ENCODE measurements at places on chromosomes 2 and 18.

GRCh38 chr2:133457861-133458260, 110.4 kb downstream of the NCKAP5 start:
- no peak for DNase-seq

GRCh38 chr2:65129286-65129825, 550 bp downstream of the RAB1A start:
- no peak for DNase-seq

GRCh38 chr2:217626926-217627325, 375.9 kb downstream of the TNS1 start:
- DNase-seq = no peak

- DNase-seq = no peak
These were observed 742.3 kb upstream of the SLC8A1 start for GRCh38 chr2:41194230-41194629.

GRCh38 chr18:55247032-55247431, 287.8 kb upstream of the CCDC68 start:
- no peak for DNase-seq

- DNase-seq = no peak
These were observed 166.3 kb downstream of the CCDC148 start for GRCh38 chr2:158290225-158290624.

GRCh38 chr18:56992777-56993176, 154.1 kb upstream of the BOD1L2 start:
- no peak for DNase-seq

DNA sequence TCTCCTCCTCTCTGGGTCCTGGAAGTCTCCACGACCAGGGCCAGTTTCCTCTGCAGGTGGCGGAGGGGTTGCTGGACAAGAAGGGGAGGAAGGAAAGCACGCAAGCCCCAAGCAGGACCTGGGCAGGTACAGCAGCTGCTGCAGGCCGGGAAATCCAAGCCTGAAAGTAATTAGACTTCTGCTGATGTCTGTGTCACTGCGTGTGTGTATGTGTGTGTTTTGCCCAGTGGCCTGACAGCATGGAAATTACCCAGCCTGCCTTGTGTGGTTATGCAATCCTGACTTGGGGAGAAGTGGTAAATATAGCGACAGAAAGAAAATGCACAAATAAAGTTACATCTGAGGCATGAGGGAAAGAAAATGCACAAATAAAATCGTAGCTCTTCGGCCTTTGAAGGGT, 121.8 kb upstream of the ZBTB14 start:
- DNase-seq = no peak

DNA sequence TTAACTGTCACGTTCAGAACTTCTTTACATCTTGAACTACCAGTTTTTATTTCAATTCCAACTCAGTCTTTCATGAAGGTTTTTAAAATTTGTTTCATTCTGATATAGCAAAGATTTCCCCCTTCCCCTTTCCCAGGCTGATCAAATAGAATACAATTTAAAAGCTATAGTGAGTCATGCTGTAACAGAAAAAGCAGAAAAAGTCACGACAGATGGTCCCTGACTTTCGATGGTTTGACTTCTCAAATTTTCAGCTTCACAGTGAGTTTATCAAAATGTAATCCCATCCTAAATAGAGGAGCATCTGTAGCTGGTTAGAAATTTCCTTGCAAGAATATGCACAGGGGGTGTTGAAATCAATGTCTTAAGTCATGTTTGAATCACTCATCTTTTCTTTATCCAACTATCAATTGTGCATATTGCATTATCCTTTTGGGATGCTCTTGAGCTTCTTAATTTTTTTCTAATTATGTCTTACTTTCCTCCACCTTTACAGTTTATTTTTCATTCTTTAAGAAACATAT, 500.3 kb downstream of the LRP1B start:
- DNase-seq = no peak

GRCh38 chr2:48562281-48562680, 32.3 kb downstream of the STON1 start:
- DNase-seq = no peak

- peak; percentile 23 for DNase-seq
These were observed 139.4 kb downstream of the AKAIN1 start for GRCh38 chr18:5057386-5058348.

GRCh38 chr2:113965644-113966043, 75.8 kb downstream of the ACTR3 start:
- DNase-seq = no peak

DNA sequence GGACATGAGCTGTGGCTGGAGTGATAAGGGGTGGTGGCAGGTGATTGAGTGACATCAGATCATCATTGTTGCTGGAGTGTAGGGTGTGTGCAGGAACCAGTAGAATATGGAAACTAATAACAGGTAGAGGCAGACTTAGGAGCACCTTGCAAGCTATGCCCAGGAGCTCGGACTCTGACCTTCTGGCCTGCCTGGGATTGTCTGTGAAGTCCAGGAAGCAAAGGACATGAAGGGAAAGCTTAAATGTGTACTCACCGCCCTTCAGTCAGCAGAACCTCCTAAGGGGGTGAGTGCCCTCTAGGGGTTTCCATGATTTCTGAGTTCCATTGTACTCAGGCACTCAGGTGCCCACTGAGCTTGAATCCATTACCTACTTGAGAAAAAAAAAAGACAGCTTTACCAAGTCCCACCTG, 104.2 kb downstream of the CRIM1 start:
- no peak for DNase-seq

DNA sequence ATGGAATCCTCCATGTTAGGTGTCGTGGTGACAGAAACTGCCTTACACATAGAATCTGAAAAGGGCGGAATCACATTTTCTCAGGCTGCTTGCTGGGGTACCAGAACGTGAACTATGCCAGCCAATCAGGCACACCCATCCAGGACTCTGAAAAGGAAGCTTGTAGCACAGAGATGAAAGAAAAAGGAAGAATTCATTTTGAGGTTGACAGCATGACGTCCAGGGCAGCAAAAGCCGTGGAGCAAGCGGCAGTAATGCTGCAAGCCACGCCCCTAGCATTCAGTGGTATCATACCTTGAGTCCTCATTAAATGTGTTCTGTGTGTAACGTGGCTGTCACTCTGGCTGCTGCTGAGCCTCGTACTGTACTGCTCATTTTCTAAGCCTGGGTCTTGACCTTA, 304.0 kb downstream of the DYSF start:
- no peak for DNase-seq

- DNase-seq = no peak
These were observed 160.2 kb downstream of the GALNT14 start for GRCh38 chr2:30978044-30978443.

DNA sequence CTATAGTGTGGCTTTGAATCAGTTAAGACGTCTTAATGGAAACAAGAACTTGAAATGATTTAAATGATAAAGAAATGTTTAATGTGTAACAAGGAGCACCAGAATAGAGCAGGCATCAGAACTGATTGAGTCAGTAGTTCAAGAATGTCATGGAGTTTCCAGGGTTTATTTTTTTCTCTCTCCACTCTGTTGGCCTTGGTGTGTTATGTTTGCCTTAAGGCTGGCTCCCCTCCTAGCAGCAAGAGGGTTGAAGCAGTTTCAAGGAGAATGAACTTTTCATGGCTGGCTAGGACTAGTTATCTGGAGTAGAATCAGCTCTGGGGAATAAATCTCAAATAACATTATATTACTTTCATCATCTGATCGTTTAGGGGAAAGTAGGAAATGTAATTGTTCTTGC, 13.4 kb upstream of the GLS start:
- DNase-seq = no peak

GRCh38 chr2:200092235-200092634, 136.9 kb downstream of the MAIP1 start:
- no peak for DNase-seq

DNA sequence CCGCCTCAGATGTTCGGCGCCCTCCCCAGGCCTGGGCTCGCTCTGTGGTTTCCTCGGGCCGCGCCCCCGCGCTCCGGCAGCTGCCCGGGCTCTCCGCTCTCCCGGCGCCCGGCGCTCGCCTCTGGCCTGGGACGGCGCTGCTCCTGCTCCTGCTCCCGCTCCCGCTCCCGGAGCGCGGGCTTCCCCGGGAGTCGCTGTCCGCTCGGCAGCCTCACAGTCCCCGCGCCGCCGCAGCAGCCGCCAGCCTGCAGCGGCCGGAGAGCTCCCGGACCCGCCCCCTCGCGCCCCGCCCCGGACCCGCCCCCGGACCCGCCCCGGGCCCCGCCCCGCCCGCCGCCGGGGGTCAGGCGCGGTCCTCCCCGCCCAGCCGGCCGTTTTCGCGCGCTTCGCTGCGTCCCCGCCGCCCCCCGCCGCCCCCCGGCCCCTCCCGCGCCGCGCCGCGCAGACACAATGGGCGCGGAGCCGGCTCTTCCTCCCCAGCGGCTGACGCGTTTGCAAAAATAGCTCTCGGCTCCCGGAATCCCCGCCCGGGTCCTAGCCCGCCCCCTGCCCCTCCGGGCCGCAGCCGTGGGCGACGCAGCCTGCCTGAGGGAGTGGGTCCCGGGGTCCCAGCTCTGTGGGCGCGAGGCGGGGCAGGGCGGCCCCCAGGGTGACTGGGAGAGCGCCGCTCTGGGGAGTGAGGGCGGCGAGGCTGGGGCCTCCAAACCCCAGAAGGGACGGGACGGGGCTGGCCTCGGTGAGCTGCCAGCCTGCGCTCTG, at the start of gene ARL4C:
TSS of gene ARL4C (minus strand) at position 247 of the 759 bp plus-strand sequence. CDS start 495 bp downstream, outside the sequence.
- DNase-seq = no peak

DNA sequence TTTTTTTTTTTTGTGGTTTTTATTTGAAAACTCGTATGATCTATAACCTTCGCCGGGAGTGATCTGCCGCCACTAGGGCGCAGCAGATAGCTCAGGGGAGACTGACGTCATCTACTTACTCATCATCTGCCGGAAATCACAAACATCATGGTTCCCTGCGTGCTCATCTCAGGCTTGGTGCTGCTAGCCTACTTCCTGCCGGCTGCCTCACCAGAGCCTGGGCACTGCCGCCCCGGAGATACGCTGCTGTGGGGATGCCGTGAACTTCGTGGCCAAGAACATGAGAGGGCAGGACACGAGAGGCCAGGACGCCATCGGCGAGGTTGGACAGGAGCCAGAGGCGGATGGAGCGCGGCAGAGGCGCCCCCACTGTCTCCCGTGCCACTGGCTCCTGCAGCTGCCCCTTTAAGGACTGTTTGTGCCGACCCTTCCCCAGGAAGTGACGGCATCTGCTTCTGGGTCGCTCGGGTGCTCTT, 68.8 kb downstream of the DOK6 start:
- DNase-seq = peak; percentile 39

DNA sequence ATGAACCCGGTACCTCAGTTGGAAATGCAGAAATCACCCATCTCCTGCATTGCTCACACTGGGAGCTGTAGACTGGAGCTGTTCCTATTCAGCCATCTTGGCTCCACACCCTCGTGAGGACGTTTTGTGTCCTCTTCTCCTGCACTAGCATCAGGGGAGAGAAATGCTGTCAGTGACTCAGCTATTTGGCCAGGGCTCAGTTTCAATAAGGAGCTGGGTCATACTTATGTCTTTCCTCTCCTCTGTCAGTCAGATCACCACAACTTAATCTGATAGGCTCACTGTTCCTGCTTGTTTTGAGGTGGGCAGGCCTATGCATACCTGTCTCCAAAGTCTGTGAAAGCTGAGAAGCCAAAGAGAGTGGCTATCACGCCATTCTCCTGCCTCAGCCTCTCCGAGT, 921.2 kb downstream of the DCC start:
- DNase-seq = no peak

DNA sequence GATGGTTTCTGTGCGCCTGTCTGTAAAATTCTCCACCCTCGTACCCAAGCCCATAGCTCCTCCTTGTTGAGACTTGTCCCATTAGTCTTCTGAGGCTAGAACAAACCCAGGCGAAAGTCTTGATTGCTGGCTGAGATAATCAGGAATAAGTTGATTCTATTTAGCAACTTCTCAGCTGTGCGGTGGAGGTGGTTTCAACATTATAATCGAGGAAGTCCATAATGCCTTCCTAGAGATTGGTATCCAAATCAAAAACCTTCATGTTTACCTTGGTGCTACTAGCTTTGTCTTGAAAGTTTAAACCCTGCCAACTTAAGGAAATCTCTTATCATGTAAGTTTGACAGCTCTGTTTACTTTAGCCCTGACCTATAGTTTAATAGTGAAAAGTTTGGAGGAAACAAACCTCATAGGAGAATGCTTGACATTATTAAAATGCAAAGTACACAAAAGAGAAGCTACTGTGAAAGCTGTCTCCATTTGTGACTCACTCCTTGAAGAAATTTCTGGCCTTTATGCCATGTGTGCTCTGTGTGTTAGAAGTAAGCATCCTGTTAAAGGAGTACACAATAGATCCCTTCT, 36.6 kb upstream of the DSC1 start:
- no peak for DNase-seq

DNA sequence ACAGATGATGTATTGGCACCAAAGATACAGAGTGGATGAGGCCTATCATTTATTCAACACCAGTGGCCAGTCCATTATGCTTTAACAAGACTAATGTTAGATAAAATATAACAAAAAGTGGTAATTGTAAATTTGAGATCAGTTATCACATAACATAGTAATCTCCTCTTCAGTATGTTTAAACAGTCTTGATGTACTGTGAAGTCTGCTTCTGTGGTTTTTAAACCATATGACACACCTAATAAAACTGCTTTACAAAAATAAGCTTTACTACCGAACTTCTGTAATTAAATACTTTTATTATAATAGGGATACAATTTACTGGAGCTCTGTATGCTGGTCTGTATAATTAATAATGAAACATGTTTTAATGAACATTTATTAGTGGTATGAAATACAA, 2156.1 kb upstream of the CELF4 start:
- DNase-seq = no peak

Data from activated CD4-positive, alpha-beta T cell treated with anti-CD3 and anti-CD28 coated beads, Interleukin-2, amount 50 U/mL, for 24 hours (primary cell).